Stimulated activated naive CD4-positive, alpha-beta T cell (primary cell): ENCODE measurements at places on chromosomes 12 and 14.

GRCh38 chr12:5192726-5193125 lies 149.0 kb downstream of the KCNA5 start:
- no peak for DNase-seq

- DNase-seq, result no peak
These were observed 111.6 kb downstream of the PRICKLE1 start for GRCh38 chr12:42477941-42478340.

DNA sequence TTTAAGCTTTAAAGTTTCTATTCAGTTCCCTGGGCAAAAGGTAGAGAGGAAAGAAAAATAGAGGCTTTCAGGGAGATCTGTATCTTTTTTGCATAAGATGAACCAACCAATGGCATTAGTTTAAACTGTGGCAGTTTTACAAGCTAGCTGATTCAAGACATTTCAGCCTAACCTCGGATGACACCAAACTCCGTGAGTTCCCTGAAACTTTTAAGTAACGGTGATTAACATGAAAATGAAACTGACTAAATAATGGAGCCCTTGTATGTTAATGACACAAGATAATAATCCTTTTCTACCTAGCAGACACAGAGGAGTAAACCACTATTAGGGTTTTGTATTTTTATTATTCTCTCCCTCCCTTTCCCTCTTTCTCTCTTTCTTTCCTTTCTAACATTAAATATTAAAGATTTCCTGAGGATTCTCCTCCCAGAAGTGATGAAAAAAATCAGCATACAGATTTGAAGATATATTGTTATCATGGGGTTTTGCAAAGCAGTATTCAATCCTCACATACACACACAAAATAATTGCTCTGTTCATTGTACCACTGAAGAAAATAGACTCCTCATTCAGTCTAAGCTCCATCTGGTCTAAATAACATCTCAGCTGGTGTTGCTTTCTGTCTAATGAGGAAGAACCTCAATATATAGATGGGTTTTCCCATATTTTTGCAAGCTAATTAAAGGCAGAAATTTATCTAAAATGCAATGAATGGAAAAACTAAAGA lies 483.8 kb downstream of the NOVA1 start:
- no peak for DNase-seq

DNA sequence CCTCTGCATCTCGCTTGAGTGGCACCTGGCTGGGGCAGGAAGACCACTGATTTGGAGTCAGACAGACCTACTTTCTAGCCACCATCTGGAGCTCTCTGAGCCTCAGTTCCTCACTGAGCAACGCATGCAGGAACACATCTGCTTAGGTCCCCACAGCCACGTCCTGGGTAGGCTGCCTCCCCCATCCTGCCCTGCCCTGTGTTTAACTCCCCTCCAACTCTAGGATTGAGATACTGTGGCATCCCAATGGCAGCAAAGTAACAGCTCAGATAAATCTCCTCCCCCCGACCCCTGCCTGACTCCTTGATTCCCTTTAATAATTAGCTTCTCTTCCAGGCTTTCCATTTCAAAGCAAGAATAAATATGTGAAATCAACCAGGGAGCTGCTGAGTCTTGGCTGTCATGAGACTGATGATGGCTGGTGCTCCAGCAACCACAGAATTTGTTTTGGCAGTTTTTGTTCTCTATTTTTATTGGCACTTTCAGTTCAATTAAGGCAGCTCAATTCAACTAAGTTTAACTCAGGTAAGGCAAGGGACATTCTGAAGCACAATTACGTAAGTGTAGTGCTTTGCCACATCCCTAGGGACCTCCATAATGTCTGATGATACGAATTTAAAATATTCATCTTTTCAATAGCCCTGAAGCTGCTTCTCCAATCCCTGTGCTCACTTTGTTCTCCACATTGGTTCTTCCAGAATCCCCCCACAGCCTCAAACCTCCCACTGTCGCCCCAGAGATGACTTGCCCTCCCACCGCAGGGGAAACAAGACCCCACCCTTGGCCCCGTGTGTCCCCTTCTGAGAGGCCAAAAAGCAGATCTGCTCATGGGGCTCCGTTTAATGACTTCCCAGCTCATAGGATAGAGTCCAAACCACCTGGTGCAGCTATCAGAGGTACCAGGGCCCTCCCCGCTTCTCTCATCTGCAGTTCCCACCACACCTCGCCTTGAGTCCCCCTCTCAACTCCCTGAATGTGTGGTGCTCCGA lies 58.2 kb downstream of the ESR2 start:
- no peak for DNase-seq

DNA sequence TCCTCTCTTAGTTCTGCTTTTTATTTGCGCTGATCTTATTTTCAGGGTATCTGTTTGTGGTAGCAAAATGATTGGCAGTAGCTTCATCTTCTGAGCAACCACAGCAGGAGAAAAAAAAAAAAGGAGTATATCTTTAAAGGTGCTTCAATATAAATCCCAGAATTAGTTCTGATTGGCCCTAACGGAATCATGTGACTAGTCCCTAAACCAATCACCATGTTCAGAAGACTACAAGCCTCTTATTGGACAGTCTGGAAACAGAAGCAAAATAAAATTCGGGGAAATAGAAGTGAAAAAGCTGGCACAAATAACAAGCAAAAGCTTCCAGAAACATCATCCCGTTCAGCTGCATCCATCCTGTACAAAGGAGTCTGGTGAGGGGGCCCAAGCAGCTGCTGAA lies 49.9 kb upstream of the PTPRO start:
- no peak for DNase-seq

DNA sequence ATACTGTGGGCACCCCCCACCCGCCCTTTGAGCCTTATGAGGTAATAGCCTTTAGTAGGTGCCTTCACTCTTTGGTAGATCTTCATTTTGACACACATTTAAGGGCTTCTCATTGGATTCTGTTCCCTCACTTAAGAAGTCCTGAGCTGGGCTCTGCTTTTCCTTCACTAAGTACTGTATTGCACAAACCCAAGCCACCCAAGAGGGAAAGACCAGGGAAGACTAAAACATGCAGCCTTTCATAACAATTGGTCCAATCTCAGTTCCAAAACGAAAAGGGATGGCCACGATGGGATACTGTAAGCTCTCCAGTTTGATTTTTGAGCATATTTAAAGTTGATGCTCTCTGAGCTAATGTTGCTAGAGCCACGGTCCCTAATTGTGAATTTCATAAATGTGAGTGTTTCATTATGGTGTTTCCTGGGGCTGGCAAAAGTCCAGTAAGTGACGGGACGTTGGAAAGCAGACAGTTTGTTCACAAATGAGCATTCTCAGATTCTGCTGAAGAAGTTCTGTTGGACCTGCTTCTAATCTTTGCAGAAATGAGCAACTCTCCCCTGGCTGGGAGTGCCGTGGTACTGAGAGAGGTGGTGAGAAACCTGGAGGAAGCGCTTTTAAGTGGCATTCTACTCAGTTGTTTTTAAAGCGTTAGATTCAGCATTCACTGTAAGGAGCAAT lies 9.4 kb downstream of the SSPN start:
- no peak for DNase-seq

DNA sequence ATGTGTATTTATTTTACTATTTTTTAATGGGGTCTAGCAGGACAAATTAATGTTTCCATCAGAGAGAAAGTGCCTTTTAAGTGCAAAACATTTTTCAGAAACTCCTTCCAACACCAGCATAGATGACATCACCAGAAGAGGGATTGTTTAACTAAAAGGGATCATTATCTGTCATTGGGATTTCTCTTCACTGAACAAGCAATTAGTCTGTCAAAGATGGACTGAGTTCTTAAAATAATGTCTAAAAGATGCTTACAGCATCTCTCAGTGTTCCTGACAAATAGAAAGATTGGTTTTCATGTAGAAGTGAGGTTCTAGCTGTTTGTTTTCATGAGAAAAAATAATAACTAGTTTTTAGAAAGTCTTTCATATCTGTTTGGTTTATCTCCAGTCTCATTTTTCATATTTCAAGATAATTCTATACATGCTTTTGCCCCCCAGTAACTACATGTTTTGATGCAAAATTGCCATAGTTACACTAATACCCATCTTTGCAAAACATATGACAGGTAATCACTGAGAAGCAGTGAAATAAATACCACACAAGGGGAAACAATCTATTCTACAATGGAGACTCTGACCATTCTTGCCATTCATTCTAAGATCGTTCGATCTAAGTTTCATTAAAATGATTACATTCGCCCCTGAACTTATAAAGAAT lies 850.3 kb downstream of the GALC start:
- no peak for DNase-seq

DNA sequence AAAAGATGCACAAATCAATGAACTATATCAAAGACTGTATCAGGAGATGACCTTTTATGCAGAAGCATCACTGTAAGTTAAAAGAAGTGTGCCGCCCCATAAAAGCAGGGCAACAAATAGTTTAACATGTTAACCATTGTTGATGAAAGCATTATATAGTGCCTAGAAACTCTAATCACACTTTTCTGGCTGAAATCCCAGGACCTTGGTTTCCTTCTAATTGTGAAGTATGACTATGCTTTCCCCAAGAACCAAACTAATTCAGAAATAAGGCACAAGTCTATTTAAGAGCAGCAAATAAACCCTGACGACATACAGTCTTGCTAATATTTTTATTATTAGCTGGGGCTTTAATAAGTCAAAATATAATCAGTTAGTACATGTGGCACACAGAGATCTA lies 21.7 kb downstream of the RACGAP1 start:
- no peak for DNase-seq

GRCh38 chr14:102795060-102795925 lies 18.0 kb downstream of the TRAF3 start:
- peak; percentile 18 for DNase-seq

DNA sequence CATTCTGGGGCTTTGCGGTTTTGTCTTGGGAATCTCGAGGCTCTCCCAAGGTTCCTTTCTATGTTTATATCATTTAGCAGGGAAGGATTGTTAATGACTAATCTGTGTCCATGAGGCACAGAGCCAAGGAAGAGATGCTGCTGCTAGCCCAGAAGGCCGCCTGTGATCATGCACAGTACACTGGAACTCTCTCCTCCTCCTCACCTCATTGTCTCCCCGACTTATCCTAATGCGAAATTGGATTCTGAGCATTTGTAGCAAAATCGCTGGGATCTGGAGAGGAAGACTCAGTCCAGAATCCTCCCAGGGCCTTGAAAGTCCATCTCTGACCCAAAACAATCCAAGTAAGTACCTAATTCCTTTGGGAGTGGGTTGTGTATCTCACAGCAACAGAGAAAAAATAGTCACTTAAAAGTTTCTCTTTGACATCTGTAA lies at the start of gene NR1H4:
Gene NR1H4, plus strand, starts transcription at position 151 of the 435 bp plus-strand sequence. CDS start 19,458 bp downstream, outside the sequence.
- no peak for DNase-seq

- no peak for DNase-seq
These were observed 3.4 kb downstream of the PTHLH start for GRCh38 chr12:27968972-27969623.

- DNase-seq, result peak; percentile 33
These were observed 1.3 kb downstream of the TRIM9 start for GRCh38 chr14:51093371-51094281.

DNA sequence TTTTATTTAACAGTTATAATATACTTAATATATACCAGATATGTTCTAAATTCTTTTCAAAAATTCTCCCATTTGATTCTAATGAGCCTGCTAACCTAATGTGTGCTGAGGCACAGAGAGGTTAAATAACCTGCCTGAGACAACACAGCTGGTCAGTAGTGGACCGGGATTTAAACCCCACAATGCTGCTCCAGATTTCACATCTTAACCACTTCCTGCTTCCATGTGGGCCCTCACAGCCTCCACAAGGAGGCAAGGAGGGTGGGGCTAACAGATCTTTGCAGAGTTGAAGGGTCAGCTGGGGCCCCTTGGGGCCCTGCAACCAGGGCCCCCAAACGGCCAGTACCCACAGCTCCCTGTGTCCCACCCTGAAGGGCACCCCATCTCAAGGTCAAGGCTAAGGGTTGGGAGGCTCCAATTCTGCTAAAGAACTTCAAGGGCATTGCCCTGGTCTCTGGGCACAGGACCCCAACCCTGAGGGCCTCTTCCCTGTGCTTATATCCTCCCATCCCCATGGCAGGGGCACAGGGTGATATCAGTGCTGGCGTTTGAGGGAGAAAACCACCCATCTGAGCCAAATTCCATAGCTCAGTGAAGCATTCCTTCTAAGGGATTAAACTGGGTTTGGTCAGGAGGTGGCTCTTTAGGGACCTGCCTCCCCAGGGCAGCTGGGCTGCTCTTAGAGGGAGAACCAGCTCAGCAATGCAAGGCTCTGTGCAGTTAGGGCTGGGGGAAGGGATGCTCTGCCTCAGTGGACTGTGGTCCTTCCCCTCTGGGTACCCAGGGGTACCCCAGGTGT lies 2.2 kb downstream of the KRT80 start:
- no peak for DNase-seq

GRCh38 chr14:55274751-55275150 lies 3.5 kb downstream of the FBXO34 start:
- DNase-seq, result no peak

GRCh38 chr12:116308647-116309046 lies 31.2 kb upstream of the MED13L start:
- DNase-seq, result no peak

GRCh38 chr14:60863249-60863648 lies 117.6 kb downstream of the TRMT5 start:
- no peak for DNase-seq

GRCh38 chr14:52380294-52380693 lies 66.2 kb downstream of the PTGER2 start:
- DNase-seq, result no peak

- DNase-seq, result no peak
These were observed 55.6 kb upstream of the CDKL1 start for GRCh38 chr14:50452296-50452695.

DNA sequence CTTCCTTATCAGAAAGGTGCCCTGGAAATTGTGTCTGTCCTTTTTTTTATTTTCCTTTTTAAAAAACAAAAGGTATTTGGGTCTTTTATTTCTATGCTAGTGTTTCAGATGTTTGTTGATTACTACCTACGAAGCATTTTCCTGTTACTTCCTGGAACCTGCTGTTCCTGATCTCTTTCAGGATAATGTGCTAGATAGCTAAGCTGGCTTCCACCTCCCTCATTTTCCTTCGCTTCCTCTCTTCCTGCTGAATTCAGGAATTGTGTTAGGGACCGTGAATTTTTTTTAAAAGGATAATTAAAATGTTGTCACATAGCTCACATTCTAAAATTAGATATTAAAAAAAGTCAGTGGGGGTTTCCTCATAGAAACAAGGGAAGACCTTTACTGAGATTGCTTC lies 27.7 kb downstream of the TMTC2 start:
- no peak for DNase-seq

GRCh38 chr12:53427905-53428594 lies 4.4 kb downstream of the AMHR2 start:
- DNase-seq, result no peak

GRCh38 chr14:71117839-71118743 lies 210.8 kb downstream of the PCNX1 start:
- no peak for DNase-seq

DNA sequence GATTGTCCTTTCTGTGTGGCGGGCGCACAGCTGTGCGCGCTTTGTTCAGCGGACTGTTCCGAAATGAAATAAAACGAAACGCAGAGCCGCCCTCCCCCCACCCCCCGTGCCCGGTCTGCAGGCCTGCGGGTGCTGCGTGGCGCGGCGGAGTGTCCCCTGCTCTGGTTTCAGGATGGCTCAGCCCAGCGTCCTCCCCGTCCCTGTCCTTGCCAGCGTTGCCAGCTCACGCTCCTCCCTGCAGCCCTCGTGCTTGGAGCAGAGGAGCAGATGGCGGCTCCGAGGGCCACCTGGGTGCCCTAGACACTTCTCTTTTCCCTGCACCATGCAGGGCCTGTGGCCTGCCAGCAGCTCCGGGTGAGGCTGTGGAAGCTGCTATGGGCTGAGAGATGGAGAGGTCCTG lies 17.5 kb upstream of the BEGAIN start:
- DNase-seq, result no peak

- no peak for DNase-seq
These were observed 51.0 kb downstream of the FZD10 start for GRCh38 chr12:130213249-130213648.
